NCI-H82 (cell line): ENCODE measurements at places on chromosomes 12 and 14.
A peak's percentile ranks its signal among the peaks of the same experiment; 100 is the strongest.

DNA sequence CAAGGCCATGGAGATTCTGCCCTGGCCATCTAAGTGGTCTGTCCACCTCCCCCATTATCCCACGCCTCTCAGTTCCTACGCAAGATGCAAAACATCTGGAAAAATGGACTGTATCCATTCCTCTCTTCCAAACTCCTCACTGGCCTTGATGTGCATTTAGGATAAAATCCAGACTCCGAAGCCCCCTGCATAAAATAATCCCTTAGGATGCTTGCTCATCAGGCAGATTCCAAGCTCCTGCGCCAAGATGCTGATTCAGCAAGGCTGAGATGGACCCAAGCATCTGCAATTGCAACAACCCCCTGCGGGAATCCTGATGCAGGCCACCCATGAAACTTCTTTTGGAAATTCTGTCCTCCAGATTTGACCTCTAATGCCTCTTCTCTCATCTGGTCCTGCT is 81.6 kb downstream of the SPRING1 start:
- no peak for DNase-seq

DNA sequence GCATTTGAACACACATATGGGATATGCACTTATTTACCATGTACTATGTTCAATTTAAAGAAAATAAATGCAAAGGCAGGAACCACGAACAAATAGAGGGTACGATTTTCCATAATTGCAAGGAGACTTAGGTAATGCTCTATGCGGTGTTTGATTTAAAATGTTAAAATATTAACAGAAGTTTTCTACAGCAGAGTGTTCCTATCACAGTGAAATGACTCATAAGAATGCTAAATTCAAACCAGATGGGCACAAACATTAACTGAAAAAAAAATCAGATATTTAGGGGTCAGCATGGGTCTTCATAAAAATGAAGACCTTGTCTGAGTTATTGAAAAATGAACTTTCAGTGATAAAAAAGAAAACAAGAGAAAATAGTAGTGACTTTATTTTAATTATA is 65.4 kb downstream of the LLPH start:
- no peak for DNase-seq

DNA sequence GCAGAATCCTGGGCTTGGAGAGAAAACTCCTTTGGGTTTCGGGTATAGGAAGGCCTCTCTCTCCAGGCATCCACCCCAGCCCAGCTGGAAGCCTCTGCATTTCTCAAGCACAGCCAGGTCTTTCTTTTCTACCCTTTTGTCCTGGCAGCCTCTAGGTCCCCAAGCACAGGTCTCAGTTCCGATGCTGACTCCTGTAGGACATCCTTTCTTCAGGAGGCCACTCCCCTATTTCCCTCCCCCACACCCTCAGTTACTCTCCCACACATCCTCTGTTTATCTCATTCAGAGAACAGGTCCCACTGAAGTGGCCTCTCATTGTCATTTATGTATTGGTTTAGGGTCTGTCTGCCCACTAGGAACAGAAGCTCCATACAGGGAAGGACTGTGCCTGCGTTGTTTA is 352.6 kb downstream of the VRK1 start:
- no peak for DNase-seq

DNA sequence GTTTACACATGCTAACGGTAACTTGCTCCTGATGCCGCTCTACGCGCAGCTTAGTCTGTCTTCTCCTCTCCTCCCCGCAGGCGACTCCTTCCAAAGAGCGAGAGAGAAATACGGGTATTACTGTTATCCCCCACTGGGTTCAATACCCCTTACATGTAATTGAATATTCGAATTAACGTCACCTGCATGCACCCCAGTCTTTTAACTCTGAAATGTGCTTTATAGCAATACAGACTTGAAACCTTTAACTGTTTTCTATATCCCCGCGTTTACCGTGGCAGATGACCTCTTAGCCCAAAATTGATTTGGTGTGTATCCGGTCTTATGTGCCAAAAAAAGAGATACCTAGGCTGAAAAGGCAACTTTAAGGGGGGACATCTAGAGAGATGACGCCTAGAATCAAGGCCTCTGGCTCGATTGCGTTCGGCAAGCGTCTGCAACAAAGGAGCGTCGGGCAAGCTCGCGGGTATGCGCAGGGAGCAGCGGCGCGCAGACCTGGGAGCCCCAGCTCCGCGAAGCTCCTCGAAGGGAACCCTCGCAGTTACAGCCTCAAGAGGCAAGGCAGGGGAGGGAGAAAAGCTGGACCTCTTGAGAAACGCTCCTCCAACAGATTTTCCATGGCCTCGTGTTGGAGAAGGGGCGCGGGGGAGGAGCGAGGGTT is 6.8 kb upstream of the FOXG1 start:
- DNase-seq = peak; percentile 35

DNA sequence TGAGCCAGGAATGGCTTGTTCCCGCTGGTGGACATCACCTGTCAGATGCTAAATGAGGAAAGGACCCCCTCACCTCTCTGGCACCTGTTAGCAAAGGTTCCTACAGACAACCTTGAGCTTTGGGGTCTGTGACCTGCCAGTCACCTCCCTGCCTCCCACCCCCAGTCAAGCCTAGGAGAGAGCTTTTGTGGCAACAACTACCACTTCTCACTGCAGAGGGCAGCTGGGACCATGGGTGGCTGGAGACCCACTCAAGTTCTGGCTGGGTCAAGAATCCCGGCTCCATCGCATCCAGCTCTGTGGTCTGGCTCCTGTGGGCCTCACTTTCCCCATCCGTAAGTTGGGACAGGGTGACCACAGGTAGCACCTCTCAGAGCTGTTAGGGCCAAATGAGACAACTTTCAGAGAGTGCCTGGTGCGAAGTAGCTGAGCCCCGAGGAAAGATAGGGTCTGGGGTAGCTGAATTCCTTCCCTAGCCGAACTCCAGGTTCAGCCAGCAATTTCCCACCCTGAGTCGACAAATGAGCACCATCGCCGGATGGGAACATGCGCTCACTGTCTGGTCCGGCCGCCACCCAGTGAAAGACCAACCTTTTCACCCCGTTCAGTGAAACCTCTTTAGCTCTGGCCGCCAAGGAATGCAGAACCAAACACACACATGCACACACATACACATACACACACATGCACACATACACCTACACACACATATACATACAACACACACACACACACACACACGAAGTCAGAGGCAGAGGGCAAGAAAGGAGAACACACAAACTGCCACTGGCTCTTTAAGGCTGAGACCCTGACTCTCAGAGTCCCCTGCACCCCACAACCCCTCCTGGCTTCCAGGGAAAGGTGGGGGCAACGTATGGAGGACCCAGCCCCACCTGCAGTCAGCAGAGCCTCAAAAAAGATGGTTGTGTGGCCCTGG is 1.9 kb downstream of the TMEM119 start:
- DNase-seq = no peak

- no peak for DNase-seq
These were observed 143.6 kb upstream of the VRK1 start for GRCh38 chr14:96653597-96653996.

- peak; percentile 49 for DNase-seq
These were observed 19.5 kb upstream of the HAL start for GRCh38 chr12:96015672-96016071.

GRCh38 chr12:29343022-29343799 is 37.8 kb downstream of the ERGIC2 start:
- no peak for DNase-seq

DNA sequence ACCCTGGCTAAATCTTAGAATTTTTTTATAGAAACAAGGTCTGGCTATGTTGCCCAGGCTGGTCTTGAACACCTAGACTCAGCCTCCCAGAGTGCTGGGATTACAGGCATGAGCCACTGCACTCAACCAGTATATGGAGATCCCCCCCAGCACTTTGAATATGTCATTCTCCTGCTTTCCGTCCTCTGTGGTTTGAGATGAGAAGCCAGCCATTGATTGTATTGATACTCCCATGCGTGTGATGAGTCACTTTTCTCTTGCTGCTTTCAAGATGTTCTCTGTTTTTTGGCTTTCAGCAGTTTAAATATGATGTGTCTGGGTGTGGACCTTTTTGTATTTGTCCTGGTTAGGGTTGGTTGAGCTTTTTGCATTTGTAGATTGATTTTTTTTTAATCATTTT is 75.2 kb upstream of the DNM1L start:
- no peak for DNase-seq

- DNase-seq = no peak
These were observed 44.6 kb downstream of the GNS start for GRCh38 chr12:64714551-64714968.

DNA sequence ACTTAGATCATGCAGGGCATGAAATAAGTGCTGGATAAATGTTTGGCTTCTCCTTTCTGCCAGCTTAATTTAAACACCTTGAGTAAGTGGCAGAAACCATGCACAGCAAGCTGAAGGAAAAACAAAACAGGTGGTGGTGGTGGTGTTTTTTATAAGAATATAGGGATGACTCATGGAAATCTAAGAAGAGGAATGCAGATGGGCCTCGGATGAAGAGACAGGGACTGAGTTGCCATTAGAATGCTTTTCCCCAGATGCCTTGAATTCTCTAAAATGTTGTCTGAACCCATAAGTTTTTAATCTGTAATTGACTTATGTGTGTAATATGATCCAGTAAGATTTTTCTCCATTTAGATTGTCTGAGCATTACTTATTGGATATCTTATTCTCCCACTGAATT is 93.1 kb upstream of the ZDHHC17 start:
- DNase-seq = peak; percentile 12

DNA sequence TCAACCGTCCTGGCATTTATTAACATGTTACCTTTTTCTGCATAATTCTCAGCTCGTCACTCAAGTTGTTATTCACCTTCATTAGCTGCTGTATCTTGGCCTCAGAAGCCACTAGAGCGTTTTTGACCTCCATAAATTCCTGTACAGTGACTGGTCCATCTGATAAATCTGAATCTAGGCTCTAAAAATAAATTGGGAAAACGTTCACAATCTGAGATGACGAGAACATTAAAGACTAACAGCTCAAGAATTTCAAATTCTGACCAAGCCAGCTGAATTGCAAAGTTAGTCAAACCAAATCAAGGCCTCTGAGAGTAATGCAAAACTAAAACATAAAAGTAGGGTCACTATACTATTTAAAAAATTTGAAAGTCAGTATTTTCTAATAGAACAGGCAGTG is 45.0 kb downstream of the GIT2 start:
- DNase-seq = no peak

- no peak for DNase-seq
These were observed 635.5 kb downstream of the SLC16A7 start for GRCh38 chr12:60231303-60231702.

GRCh38 chr12:113261847-113262470 is 40.7 kb downstream of the TPCN1 start:
- DNase-seq = no peak

DNA sequence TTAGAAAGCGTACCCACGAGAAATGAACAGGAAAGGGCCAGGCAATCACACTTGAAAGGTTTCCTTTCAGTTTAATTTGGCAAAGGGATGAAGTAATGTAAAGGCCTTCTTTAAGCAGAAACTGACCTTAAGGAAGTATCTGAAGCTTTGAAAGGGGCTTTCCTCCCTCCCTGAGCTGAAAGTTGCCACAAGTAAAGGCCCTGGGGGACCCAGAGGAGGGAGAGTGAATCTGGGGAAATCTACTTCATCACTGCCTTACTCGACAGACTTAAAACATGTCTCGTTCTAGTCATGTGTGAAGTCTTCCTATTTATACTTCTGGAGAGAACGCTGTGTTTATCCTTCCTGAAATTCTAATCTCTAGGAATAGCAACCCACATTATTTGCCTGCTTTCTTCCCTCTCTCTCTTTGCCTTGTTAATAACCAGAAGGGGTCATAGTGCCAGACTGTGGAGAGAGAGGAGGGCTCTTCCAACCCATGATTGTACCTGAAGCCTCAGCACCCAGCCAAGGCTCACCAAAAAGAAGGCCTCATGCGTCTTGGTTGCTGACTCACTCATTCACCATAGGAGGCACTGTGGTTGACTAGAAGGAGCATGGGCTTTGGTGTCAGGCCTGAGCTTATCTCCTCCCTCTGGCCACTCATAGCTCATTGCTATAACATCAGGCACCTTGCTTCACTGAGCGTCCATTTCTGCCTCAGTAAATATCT is 10.2 kb upstream of the GPX2 start:
- peak; percentile 12 for DNase-seq
